Activated naive CD8-positive, alpha-beta T cell treated with anti-CD3 and anti-CD28 coated beads, Interleukin-2, amount 10 ng/mL, durations not matched to agents 7 days and 5 days (primary cell): ENCODE measurements at places on chromosomes 13 and 19.

- DNase-seq = no peak
These were observed 481.3 kb upstream of the GPC6 start for GRCh38 chr13:92745258-92745657.

- DNase-seq = no peak
These were observed 40.2 kb upstream of the NPAS1 start for GRCh38 chr19:46979126-46980105.

GRCh38 chr19:13396250-13397080 lies 109.8 kb downstream of the CACNA1A start:
- no peak for DNase-seq

GRCh38 chr19:52248241-52248640 lies 21.1 kb upstream of the ZNF766 start:
- DNase-seq = peak; percentile 43
